ENCODE measurements at places on chromosomes 4 and X.

GRCh38 chrX:41250867-41251266, 83.1 kb upstream of the DDX3X start:
- no peak for DNase-seq

GRCh38 chrX:13452283-13452682, 117.1 kb upstream of the EGFL6 start:
- DNase-seq = peak; percentile 57

GRCh38 chr4:1615786-1616556, 68.1 kb downstream of the FAM53A start:
- no peak for DNase-seq

- DNase-seq = no peak
Measured at GRCh38 chr4:54475546-54475945, 182.2 kb upstream of the KIT start.

DNA sequence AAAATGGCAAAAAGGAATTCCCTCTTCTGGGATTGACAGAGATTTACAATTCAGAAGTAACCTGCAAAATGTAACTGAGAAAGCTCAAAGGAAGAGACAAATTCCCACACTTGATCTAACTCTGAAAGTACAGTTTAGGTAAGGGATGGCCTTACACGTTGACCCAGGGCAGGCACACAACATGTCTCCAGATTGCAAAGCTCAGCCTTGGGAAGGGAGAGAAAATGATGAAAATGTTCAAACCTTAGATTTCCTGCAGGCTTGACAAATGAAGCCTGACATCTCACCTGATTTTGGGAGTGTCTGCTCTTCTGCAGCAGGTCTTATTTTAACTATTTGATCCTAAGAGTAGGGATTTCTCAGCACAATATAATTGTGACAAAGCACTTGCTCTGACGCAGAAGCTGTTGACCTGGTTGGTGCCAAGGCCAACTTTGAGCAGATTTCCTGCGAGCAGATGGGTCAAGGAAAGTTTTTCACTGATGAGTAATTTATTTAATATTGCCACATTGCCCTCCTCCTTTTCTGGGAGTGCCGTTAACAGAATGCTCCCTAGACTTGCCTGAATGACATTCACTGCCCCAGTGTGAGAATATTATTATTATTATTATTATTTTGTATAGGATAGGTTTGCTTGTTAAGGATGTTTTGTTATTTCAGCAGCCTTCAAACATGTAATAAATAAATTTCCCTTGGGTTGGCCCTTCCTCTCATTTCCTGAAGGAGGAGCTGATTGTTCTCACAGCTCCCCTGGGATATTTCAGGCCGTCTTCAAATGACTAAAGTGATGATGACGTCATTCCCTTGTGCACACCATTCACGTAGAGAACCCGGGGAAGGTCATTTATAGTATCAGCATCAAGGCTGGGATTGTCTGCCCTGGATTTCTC, 157.1 kb downstream of the VEGFC start:
- DNase-seq = peak; percentile 78

DNA sequence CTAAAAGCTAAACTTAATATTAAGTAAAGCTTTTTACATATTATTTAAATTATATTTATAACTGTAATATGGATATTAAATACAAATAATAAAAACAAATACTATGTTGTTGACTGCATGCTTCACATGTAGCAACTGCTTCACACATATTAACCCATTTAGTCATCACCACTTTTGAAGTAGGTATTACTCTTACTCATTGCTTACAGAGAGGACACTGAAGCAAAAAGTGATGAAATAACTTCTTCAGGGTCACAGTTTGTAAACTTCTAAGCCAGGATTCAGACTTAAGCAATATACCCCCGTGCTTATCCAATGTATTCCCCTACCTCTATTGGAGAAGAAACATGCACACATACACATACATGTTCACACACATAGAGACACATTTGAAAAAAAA, 166.6 kb downstream of the DKK2 start:
- DNase-seq = peak; percentile 19

Measured in AG08395 (cell line).